NCI-H1436 (cell line): ENCODE measurements at places on chromosomes 1 and 21.

DNA sequence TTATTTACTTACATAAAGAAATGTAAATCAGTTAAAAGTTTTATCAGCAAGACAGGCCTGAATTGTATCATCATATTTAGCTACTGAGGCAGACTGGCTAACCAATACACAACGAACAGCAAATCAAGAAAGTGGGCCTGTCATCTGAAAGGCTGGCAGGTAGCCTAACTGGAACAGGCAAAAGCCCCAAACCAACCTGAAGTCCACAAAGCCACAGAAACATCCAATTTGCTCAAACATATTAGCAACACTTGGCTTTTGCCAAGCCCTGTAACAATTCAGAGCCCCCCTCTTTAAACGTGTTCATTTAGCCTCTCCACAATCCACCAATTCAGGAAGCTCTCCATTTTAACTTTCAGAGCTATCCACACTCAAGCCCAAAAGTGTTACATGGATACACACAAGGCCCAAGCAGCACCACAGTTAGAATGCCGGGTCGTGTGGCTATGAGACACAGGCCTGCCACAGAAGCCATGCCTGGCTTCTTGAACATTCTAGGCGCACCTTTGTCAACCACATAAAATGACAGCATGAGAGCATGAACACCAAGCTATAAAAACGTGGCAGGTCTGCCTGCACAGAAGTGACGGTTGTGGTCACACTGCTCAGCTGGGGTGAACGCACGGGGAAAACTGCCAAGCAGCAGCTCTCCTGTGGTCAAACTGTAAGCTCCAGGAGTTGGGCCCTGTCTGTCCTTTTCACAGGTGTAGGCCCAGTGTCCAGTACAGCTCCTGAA is 49.3 kb downstream of the CD34 start:
- no peak for DNase-seq

DNA sequence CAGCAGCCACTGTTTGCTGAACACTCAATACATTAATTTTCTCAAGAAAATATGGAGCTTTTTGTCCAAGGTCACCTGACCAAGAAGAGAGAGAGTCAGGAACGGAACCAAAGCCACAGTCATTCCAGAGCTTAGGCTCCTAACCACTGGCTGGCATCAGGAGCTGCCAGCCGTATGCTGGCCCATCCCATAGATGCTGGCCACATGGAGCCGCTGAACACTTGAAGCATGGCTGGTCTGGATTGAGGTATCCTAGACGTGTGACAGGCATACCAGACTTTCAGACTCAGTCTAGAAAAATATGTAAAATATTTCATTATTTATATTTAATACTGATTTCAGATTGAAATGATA is 458.7 kb downstream of the MATN1 start:
- no peak for DNase-seq

DNA sequence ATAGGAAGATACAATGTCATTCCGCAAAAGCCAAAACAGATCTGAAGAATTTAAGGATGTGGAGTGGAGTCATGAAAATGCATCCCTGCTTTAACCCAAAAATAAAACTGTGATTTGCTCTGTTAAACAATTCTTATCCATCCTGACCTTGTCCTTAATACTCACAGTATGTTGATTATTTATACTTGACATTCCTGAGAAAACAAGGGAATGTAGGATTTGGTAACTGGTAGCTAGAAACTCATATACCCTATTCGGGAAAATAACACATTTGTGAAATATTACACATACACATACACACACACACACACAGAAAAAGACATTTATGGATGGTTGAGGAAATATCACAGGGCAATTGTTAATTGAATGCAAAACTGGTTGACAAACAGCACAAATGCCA is 80.2 kb downstream of the FMN2 start:
- no peak for DNase-seq

DNA sequence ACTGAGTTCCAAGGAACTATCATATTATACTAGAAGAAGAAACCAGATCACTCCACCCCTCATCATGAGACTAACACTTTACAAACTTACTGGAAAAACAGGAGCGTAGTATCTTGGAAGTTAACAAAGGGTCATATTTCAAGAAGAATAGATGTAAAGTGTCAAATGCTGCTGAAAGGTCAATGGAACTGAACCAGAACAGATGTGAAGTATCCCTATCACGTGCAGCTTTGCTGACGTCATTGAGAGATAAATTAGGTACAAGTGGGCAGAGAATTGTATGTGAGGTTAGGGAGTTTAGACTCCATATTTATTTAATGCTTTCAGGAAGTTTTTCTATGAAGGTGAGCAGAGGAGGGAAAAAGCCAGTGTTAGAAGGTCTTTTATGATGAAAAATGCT is 483.0 kb downstream of the NCAM2 start:
- DNase-seq, result no peak

DNA sequence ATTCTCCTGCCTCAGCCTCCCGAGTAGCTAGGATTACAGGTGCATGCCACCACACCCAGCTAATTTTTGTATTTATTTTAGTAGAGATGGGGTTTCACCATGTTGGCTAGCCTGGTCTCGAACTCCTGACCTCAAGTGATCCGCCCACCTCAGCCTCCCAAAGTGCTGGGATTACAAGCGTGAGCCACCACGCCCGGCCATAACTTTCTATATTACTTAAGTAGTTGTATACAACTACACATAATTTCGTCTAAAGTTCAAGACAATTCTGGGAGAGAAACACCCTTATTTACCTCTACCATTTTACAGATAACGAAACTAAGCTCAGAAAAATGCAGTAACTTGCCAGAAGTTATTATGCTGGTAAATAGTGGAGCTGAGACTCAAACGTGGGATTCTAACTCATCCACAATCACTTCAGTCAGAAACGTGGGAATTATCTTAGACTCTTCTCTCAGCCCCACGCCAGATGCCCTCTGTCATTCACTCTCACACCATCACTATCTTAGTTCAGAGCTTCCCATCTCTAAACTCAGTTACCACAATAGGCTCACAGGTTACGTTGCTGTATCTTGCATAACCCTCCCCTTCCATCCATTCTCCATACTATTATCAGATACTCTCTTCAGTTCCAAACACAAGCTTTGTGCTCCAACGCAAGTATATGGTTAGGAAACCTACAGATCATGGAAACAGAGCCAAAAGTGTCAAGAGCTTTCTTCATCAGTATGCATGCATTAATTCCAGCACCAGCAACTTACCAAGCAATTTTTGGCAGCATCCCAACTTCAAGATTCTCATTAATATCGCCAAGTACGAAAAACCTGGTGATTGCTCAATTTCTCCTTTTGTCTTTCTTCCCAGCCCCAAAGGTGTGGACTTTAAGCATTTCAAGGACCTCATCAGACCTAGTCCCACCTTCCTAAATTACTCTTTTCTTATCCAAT is 69.3 kb downstream of the RERE start:
- DNase-seq, result no peak

DNA sequence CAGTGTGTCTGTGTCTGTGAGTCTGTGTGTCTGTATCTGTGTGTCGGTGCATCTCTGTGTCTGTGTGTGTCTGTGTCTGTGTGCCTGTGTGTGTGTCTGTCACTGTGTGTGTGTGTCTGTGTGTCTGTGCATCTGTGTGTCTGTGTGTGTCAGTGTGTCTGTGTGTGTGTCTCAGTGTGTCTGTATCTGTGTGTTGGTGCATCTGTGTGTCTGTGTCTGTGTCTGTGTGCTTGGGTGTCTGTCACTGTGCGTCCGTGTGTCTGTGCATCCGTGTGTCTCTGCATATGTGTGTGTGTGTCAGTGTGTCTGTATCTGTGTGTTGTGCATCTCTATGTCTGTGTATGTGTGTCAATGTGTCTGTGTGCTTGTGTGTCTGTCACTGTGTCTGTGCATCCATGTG is 44.7 kb upstream of the POFUT2 start:
- no peak for DNase-seq

GRCh38 chr1:39507230-39507928 is 15.9 kb downstream of the BMP8A start:
- no peak for DNase-seq

DNA sequence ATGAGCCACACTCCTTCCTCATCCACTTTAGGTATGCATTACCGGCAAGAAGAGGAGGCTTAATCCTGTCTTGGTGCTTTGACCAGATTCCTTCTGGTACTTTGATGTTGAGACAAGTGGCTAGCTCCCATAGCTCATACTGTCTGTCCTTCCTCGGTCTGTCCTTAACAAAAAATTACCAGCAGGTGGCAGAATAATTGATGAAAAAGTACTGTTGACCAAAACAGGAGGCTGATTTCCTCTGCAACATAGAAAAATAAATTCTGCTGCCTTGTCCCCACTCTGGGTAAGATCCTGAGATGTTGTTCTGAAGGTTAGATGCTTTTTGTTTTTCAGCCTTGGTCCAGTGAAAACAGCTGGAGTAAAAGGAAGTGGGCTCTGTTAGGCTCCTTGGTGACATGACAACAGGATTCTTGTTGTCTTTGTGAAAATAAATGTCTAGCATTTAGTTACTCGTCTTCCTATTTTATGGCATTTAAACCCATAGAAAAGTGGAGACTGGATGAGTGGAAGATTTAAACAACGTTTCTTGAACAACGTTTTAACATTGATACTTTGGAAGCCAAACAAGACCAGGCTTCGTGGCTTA is 11.2 kb upstream of the HJV start:
- DNase-seq, result peak; percentile 4

GRCh38 chr1:54297596-54298283 is 97.8 kb downstream of the MRPL37 start:
- peak; percentile 23 for DNase-seq

DNA sequence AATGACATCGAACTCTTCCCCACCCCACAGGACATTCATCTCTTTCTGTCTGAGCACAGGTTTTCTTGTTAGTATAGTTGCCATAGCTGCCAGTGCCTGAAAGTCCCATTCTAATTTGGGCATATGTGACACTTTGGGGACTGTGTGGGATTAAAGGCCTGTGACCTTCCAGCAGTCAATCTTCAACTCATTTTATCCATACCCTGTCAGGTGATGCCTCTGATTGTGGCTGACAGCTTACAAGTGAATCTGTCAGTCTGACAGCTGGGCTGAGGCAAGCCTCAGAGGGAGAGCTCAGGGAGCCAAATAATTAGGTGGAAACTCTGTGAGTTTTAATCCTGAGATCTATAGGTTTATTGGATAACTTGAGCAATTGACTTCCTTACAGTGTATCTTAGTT is 29.6 kb downstream of the ZCCHC17 start:
- DNase-seq, result no peak

DNA sequence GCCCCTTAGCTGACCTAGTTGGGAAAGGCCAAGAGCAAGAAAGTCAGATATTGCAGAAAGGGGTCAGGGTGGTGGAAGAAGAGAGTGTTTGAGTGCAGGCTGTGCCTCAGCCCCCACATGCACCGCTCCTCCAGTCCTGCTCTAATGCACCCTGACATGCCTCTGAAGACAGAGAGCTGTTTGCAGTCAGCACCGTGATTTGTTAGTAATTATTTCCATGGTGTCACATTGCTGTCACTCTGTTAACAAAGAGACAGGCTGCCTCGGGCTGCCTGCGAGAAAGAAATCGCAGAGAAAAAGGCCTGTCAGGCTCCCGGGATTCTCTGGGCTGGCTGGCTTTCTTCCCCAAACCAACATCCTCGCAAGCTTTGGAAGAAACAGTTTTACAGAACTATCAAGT is 58.3 kb downstream of the ERI3 start:
- DNase-seq, result no peak

DNA sequence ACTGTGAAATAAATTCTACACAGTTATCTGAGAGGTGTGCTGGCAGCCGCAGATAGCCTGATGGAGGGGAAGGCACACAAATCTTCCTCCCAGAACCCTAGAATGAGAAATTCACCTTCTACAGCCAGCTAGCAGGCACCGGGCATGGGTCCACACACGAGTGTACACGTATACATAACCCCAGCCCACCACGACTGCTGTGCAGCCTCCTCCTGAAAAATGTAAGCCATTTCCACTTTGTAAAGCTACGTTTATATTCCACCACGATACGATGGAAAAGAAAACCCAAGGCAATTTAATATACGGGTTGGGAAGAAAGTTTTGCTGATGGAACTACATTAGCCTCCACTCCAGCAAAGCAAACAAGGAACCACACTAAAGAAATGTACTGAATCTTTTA is 1.8 kb downstream of the BTG3 start:
- DNase-seq, result no peak

DNA sequence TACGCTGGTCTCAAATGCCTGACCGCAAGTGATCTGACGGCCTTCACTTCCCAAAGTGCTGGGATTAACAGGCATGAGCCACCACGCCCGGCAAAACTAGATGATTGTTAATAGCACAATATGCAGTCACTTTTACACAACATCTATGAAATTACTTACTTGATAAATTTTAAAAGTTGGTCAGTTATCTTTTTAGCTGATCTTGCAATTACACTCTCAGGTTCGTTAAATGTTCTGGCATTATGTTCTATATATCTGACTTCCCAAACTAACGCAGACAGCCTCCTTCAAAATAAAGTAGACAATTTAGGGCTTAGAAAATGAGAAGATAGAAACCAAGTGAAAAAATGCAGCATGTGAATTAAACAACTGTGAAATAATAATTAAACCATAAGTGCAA is 31.8 kb upstream of the PSMG1 start:
- DNase-seq, result no peak

- no peak for DNase-seq
These were observed 62.6 kb downstream of the ZBTB18 start for GRCh38 chr1:244113532-244114320.

DNA sequence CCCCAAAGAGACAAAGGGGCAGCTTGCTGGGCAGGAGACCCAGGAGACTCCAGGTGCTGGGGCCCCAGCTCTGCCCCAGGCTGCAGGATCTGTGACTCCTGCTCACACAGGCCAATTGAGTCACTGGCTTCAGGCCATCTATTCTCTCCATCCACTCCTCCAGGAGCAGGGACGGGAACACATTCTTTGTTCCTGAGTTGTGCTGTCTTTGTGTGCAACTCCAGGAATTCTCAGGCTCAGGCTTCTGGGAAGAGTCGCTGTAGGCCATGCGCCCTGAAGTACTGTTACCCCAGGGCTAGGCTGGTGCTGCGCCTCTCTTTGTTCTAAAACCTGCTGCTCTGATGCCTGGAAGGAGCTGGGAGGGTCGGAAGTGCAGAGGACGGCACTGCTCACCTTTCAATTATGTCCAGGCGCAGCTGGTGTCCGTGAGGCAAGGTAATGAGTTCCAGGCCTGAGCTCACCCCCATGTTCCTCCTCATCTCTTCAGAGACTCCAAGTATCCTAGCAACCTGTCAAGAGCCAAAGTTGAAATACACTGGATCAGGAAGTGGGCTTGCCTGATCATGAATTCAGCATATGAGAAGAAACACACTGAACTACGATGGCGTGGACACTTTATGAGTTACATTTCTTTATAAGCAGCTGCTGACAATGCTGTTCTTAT is 105.9 kb downstream of the BCAR3 start:
- DNase-seq, result peak; percentile 38

- peak; percentile 36 for DNase-seq
These were observed 49.9 kb downstream of the DNTTIP2 start for GRCh38 chr1:93829061-93829460.
